CD4-positive, alpha-beta memory T cell (primary cell): ENCODE measurements at places on chromosomes 12 and 14. TPM values are rescaled to one million over a fixed set of nuclear protein-coding genes. Genes with fewer than 3 reads are reported as not detected.

RHEBL1 gene
- total RNA-seq: 2.7 TPM

DNA sequence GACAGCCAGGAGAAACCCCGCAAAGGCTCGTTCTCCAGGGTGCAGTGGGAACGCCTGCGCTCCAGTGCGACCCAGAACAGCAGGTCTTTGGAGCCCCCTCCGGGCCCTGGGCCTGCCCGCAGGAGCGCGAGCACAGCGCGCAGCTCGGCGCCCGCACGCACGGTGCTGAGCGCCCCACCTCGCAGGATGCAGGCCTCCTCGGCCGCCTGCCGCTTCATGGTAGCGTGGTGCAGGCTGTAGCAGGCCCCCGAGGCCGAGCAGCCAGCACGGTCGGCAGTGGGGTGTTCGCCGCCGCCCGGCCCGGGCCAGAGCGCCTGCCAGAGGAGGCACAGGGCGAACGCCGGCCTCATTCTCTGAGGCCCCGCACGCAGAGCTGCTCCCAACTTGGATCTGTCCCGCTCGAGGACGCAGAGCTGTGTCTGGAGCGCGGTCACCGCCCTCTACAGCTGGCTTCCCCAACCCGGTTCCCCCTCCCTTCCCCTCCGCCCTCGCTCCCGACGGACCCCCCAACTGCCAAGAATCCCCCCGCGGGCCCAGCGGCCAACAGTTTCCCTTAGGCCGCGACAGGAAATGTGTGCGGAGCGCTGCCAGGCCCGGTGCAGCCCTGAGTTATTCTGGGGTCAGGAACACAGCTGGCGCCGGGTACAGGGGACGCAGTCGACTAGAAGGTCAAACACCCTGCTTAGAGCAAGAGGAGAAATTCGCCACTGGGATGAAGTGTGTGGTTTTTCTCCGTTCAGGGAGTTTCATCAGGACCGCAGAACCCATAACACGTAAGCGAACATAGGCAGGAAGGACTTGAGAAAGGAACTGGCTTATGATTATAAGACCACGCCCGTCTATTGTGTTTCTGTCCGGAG is at the start of gene CLEC14A:
TSS of gene CLEC14A (minus strand) at position 421 of the 860 bp plus-strand sequence. CDS start at position 350, 71 bp downstream.
- DNase-seq: peak; percentile 6

KRT8 gene
- 0.29 TPM for total RNA-seq

GRCh38 chr12:116537101-116537904 is 21.9 kb upstream of the MAP1LC3B2 start:
- DNase-seq: no peak

- no peak for DNase-seq
These were observed 55.3 kb upstream of the KCNH5 start for GRCh38 chr14:63100552-63100951.

C12orf54 gene
- not detected for total RNA-seq

GRCh38 chr12:114764510-114764909 is 80.5 kb upstream of the TBX3 start:
- DNase-seq: no peak

DNA sequence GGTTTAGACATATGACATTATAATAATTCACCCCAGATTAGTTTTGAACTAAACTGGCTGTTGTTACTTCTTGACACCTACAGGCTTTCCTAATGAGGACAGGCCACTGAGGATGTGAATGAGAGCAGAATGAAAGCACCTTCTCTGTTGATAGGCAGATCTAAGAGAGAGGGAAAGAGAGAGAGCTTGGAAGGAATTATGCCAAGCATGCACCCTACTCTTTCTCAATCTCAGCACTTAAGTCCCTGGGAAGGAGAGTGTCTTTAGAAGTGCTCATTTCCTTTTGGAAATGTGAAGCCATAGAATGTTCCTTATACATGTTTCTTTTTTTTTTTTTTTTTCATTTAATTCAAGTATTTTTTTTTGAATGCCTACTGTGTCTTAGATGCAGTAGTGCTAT is 49.0 kb downstream of the TBC1D15 start:
- DNase-seq: no peak

GRCh38 chr14:65339866-65340265 is 72.7 kb upstream of the FUT8 start:
- no peak for DNase-seq

SLC17A8 gene
- total RNA-seq: not detected

ACVR1B gene
- 10.8 TPM for total RNA-seq

- no peak for DNase-seq
These were observed 538 bp upstream of the TIGAR start for GRCh38 chr12:4320497-4320852.

- no peak for DNase-seq
These were observed 73.0 kb downstream of the TMEM132D start for GRCh38 chr12:129830796-129831195.

GRCh38 chr12:6929466-6930452 is 2.0 kb downstream of the ATN1 start:
- no peak for DNase-seq

DNA sequence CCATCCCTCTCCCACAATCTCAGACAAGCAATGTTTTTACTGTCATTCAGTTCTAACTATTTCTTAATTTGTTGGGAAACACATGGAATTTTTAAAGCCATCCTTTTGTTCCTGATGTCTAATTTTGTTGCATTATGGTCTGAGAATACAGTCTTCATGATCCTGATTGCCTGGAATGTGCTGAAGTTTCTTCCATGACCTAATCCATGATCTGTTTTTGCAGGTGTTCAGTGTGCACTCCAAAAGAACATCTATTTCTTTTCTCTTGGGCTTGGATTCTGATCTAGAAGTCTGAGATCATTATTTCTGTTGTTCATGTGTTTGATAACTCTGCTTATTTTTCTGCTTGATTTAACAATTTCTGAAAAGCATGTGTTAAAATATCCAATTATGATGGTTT is 43.2 kb upstream of the PHC1 start:
- DNase-seq: no peak

SCN8A gene
- 0.25 TPM for total RNA-seq

KSR2 gene
- total RNA-seq: 0.06 TPM

- DNase-seq: no peak
These were observed 208.8 kb downstream of the VRK1 start for GRCh38 chr14:97005934-97006333.

GRCh38 chr14:44383636-44384035 is 123.4 kb downstream of the FSCB start:
- DNase-seq: no peak

DNA sequence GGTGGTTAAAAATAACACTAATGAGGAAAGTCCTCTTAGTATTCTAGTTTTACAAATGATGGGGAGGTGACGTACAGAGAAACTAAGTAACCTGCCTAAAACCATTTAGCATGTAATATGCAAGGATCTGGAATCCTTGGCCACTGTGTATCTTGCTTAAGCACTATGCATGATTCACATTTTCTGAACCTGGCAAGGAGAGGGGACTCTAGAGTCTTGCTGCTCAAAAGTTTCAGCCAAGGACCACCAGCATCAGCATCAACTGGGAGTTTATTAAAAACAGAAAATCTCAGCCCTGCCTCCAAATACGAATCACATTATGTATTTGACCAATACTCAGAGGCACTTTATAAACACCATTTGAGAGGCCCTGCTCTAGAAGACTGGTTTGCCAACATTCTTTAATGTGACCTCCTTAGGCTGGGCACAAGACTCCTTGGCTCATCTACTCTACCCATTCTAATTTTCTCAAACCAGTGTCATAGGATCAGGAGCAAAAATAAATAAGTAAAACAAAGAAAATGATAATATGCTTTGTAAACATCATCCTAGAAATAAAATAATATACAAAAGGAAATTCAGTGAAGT is 52.9 kb downstream of the ABCC9 start:
- DNase-seq: no peak

DCAF4 gene
- total RNA-seq: 25.2 TPM

FZD10 gene
- total RNA-seq: not detected

DNA sequence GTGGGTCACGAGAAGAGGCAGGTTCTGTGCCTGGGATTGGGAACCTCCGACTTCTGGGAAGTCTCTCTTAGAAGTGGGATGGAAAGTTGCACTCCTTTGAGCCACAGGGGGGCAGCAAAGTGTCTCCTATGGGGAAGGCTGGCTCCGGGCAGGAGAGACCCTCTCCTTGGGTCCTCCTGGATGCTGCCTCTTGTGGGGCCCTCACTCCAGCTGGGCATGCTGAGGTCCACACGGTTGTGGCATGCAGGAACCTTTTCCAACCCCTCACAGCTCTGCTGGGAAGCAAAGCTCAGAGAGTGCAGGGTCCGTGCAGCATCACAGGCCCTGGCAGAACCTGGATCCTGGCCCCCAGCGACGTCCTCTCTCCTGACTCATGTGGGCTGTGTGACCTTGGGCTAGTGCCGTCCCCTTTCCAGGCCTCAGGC is 17.4 kb downstream of the SDSL start:
- no peak for DNase-seq

DLGAP5 gene
- total RNA-seq: not detected

DNA sequence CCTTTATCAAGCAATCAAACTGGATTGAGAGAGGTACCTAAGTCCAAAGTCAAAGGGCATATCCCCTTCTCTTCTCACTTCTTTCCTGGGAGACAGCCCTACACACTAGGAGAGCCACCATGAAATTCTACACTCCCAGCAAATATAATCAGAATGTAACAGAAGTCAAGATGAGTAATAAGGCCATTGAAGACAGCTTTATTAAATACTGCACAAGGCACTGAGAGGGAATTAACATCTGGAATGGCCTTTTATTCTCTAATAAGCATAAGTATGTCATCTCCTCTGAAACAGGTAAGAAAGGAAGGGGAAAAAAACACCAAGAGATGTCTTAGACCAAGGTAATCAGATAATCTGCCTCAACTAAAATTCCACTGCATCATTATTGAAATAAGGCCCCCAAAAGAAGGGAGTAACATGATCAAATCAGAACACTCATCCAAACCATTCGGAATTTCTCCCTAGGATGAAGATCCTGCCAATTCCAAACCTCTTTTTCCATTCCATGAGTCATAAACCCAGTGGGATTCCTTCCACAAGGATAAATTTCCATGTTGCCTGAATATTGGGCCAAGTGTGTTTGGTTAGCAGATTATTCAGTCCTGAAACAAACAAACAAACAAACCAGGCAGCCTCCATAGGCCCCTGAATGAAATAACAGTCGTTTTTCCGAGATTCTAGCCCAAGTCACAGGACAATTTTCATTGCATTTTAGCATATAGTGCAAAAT is 19.9 kb downstream of the SLC35F4 start:
- DNase-seq: no peak

PTGER2 gene
- 29.4 TPM for total RNA-seq

- no peak for DNase-seq
These were observed 120.1 kb downstream of the SMOC1 start for GRCh38 chr14:69999261-69999674.

DNA sequence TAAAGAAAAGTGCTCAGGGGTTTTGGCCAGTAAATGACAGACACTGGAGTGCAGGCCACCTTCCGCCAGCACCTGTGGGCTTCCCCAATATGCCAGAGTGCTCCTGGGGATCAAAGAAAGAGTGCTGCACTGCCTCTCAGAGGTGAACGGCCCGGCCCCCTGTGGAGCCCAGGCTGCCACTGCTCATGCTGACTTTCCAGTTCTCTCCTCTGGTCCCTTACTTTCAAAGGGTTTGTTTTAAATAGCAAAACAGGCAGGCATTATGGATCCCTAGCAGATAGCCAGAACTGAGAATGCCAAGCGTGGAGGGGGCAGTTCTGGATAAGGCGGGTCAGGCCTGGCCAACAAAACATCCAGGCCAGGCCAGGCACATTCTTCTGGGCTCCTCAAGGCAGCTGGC is 59.6 kb downstream of the MDM2 start:
- no peak for DNase-seq

ANAPC7 gene
- total RNA-seq: 69.9 TPM

DNA sequence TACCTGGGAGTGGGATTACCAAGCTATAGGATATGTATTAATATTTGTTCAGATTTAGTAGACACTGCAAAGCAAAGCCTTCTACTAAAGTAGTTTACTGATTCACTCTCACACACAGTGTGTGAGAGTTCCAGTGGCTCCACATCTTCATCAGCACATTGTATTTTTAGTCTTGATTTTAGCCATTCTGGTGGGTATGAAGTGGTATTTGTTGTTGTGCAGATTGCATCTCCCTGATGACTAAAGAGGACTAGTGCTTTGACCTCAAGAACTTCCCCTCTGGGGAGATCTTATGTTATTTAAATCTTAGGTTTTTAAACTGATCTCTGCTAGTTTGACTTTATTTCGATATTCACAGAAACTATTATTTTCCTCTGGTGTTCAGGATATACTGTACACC is 479.7 kb upstream of the RGS6 start:
- no peak for DNase-seq

DNA sequence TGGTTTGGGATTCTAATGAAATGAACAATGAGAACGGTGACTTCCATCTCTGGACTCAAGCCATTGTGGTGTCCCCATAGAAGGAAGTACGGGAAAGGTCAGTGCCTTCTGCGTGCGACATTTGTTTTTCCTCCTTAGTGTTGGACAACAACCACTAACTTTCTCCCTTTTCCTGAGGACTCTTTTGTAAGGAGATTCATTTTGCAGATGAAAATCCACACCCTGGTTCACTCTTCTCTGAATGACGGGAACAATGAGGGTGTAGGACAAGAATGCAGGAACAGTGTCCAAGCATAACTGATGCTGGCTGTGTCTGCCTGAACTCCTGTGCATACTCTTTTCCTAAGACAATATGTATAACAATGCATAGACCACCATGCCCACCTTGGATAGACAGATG is 176.4 kb downstream of the STXBP6 start:
- DNase-seq: no peak

MANSC1 gene
- 0.44 TPM for total RNA-seq

KLRC1 gene
- not detected for total RNA-seq

CLEC1B gene
- not detected for total RNA-seq

DNA sequence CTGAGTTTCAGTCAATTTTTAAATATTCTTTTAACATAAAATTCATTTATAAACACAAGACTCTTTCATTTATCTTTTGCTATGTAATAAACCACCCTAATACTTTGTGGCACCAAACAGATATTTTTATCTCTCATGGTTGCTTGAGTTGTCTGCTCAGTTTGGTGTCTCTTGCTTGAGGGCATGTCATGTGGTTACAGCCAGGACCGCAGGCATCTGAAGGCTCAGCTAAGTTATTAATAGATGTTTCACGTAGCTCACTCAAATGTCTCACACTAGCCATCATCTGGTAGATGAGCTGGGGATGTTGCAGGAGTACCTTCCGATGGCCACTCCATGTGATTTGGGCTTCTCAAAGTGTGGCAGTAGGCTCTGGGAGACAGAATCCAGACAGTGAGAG is 597.8 kb downstream of the ETNK1 start:
- no peak for DNase-seq

DNA sequence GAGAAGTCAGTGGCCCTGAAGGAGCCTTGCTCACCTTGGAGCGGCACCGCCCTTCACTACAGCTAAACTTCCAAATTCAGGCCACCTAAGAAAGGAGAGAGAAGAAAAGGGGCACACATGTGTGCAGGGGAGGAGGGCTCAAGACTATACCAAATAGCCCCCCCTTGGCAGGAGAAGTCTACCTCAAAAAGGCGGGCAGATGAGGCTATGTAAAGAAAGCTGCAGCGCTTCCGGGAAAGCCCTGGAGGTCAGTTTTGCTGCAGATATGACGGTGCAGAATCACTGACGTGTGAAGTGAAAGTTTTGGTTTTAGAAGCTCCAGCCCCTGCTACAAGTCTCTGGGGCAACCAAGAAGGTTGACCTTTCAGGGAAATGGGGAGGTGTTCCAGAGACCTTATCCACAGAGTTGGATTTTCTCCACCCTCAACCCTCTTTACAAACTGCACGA is 48.2 kb upstream of the PNMA1 start:
- DNase-seq: no peak

GRCh38 chr14:91873471-91874415 is 6.4 kb upstream of the TC2N start:
- peak; percentile 88 for DNase-seq

AMDHD1 gene
- total RNA-seq: 2.3 TPM
